Stimulated activated CD8-positive, alpha-beta memory T cell treated with anti-CD3 and anti-CD28 coated beads, Interleukin-4, amount 100 ng/mL, for 24 hours (primary cell): ENCODE measurements at places on chromosomes 1 and 21.

DNA sequence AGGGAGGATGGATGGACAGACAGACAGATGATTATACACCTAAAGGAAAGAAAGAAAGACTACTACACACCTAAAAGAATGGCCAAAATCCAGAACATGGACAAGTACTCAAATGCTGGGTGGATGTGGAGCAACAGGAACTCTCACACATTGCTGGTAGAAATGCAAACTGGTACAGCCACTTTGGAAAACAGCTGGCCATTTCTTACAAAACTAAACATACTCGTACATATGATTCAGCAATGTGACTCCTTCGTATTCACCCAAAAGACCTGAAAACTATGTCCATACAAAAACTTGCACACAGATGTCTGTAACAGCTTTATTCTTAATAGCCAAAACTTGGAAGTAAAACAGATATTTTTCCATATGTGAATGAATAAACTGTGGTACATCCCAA is 51.3 kb downstream of the PRPF38A start:
- no peak for DNase-seq

DNA sequence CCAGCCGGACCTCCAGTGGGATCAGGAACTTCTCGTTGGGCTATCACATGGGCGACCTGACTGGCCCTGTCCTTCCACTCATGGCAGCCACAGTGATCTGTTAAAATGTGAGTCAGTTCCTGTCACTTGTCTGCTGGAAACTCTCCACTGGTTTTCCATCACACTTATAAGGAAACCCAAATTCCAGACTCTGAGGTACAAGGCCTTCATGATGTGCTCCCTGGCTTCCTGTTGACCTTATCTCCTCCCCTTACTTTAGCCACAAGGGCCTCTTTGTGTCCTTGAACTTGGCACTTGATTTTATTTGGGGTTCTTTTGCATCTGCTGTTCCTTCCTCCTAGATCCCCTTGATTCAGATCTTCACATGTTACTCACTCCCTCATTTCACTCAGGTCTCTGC is 96.8 kb downstream of the TENT5C start:
- no peak for DNase-seq

- DNase-seq, result no peak
These were observed 89.0 kb downstream of the CAMTA1 start for GRCh38 chr1:6874298-6874697.

GRCh38 chr1:226943156-226943555 is 3.1 kb downstream of the COQ8A start:
- no peak for DNase-seq

DNA sequence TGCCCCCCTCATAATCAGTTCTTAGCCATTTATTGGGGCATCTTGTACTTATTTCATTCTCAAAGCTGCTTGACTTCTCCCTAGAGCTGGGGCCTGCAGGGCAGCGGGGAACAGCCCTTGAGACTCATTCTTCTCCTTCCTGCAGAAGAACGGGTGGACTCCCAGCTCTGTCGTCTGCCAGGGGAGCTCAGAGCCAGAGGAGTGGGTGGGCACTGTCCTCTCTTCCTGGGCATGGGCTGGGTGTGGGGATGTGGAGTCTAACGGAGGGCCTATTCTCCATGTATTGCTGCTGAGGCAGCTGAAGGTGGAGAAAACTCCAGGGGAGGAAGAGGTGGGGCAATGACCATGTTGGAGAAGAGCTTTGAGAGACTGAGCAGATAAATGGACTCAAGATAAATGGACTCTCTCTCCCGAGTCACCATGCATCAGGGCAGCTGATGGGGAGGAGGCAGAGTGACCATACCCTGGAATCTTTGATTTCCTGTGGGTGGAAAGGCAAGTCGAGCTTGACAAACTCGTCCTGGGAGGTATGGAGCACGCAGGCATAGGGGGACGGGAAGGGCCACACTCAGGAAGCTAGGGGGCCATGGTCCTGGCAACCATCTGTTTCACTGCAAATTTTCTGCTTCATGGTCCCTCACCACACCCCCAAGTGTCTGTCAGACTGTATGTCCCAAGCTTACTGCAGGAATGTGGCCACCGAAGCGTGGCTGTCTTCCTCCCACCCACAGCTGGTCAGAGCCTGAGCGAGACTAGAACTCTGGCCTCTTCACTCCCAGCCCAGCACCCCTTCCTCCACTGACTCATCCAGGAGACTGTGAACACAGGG is 56.9 kb upstream of the ATP2B4 start:
- no peak for DNase-seq

GRCh38 chr1:226233293-226233692 is 9.8 kb downstream of the MIXL1 start:
- no peak for DNase-seq

DNA sequence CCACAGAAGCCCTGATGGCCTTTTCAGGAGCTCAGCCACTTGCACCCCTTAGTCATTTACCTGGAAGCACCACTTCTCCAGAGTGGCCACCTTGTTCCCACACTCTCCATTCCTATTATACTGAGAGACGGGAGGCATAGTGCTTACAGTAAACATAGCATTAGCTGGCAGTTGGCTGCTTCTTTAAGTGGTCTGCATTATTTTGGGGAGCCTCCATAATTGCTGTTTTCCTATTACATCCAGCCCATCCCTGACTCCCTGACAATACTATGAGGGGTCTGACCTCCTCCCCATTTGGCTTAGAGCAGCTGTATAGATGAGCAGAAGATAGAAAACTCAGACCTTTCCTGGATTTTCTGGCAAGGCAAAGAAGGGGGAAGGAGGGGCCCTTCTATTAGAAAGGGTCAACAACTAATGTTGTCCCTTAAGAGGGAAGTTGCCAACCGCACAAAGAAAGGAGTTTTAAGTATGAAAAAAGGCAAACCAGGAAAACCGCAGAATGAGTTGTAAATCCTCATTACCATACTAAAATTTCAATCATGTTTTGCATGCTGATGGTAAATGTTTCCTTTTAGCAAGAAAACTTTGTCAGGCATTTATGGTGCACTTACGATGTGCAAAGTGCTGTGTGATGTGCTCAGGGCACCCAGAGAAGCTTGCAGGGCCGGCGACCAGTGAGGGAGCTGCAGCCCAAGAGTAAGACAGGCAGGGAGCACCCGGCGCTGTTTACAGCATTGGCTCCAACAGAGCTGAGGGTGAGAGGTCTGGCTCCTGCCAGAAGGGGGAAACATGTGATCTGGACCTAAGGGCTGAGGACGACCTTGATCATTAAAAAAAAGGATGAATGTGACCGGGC is 167.3 kb downstream of the ZZZ3 start:
- DNase-seq, result no peak

- no peak for DNase-seq
These were observed 107.0 kb downstream of the ODF2L start for GRCh38 chr1:86289161-86289560.

GRCh38 chr1:26170472-26170821 is 739 bp downstream of the ZNF593 start:
- no peak for DNase-seq

GRCh38 chr1:20416706-20417105 is 69.3 kb downstream of the CAMK2N1 start:
- DNase-seq, result no peak

DNA sequence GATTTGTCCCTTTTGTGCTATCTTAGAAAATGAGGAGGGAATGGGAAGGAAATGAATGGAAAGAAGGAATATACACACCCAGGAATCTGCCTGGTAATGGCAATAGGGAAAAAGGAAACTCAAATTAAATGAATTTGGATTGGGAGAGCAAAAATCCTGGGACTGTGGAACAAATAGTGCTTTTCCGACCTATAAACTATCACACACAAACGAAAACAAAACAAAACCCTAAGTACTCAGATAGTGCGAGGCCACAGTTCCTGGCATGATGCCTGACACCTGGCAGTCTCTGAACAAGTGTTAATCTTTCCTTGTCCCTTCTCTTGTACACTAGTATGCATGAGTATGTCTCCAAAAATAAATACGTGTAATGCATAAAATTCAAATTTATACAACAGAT is 319.8 kb upstream of the SPAG17 start:
- DNase-seq, result no peak

- DNase-seq, result no peak
These were observed 54.5 kb upstream of the LHX8 start for GRCh38 chr1:75079538-75080290.

DNA sequence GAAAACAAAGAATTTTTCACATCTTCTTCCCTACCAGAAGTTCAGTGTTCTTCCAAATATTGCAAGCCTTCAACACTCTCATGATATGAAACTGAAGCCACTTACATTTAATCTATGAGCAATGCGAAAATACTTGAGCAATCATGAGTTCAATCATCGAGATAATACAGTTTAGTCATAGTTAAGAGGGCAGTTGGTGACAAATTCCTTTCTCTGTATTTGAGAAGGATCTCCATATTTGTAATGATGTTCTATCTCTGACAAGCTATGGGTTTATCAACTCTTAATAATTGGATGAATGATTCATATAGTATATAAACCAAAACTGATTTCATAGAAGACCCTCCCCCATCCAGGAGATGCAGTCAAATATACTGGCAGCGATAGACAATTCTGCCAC is 29.7 kb upstream of the PYHIN1 start:
- DNase-seq, result no peak

DNA sequence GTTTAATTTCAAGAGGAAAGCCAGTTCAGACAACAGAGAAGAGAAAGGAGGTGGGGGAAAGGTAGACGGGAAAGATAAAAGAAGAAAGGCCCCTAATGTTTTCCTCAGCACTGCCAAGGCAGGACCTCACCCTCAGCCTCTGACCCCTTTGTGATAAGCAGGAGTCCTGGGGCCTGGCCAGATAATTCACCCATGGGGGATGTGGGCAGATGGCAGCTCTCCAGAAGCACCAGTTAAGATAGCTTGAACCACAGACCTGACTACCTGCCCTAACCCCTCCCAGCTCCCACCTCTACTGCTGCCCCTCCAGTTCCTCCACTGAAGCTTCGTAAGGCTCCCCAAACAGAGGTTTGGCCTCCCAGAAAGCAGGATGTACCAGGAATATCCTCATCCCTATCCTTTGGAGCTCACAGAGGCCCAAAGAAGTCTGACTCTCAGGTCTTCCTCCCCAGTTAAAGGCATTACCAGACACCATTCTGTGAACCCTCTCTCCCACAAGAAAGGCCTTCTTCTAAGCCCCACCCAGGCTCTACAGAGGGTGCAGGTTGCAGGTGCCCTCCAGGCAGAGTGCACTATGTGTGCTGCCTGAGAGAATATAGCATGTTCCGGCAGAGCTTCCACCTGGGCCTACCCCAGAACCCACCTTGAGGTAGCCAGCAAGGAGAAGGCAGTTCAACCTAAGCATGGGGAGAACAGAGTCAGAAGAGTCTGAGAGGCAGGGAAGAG is 9.2 kb upstream of the SNAPIN start:
- no peak for DNase-seq
